NCI-H2081 treated with DMSO at 0.1 percent for 48 hours (cell line): ENCODE measurements at places on chromosomes 4 and X.

DNA sequence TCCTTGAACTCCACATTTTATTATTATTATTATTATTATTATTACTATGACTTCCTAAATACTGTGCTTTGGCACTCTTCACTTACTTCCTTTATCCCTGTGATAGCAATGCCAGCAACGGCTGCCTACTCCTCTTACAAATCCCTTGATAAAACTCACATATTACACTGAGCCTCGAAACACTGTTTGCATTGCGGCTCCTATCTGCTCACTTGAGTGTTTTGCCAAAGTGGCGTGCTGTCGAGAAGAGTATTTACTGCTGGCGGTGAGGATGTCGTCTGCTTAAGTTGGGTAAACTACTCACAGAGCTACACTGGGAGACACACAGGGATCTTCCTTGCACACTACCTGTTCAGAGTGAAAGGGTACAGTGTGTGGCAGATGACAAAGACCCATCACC is 143.4 kb upstream of the VCX3A start:
- no peak for DNase-seq

DNA sequence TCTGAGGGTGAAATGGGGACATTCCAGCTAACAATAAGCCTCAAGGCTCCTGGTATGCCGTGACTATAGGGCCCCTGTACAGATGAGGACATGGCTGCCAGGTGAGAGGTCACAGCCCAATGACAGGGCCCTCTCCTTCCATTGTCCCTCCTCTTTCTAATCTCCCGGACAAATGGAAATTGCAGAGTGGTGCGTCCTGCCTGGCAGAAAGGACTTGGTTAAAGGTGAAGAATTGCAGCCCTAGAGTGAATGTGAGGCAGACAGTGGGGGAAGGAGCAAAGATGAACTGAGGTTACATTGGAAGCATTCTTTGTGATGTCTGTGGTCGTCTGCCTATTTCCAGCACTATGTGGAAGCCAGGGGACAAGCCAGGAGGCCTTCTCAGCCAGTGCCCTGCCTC is 6.7 kb upstream of the UCP1 start:
- no peak for DNase-seq

- DNase-seq, result no peak
These were observed 5.4 kb upstream of the ADGRG2 start for GRCh38 chrX:19127649-19128168.

GRCh38 chr4:183830438-183830985 is 74.6 kb upstream of the STOX2 start:
- DNase-seq, result no peak

DNA sequence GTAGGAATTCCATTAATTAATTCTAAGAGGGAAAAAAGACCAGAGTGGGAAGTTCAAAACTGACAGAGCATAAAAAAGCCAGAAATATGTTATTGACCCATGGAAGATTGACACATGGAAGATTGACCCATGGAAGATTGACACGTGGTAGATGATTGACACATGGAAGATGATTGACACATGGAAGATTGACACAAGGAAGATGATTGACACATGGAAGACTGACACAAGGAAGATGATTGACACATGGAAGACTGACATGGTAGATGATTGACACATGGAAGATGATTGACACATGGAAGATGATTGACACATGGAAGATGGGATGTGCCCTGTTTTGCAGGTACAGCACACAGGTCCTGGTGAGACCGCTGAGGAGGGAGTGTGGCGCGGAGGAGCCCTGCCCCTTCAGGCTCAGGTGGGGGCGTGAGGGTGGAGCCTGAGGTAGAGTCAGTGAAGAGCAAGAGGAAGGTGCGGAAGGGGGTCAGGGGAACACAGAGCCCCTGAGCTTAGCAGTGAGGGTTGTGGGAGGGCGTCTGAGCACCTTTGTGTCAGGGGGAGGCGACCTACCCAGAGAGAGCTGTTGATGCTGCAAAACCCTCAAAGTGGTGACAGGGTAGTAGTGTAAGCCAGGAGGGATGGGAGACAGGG is 15.8 kb upstream of the PDE6B start:
- no peak for DNase-seq
